Stimulated activated CD8-positive, alpha-beta memory T cell treated with anti-CD3 and anti-CD28 coated beads, Interleukin-2, amount 100 ng/mL, for 1 hour (primary cell): ENCODE measurements at places on chromosomes 1 and 21.

GRCh38 chr21:35994613-35995012 is 65.7 kb downstream of the SETD4 start:
- no peak for DNase-seq

DNA sequence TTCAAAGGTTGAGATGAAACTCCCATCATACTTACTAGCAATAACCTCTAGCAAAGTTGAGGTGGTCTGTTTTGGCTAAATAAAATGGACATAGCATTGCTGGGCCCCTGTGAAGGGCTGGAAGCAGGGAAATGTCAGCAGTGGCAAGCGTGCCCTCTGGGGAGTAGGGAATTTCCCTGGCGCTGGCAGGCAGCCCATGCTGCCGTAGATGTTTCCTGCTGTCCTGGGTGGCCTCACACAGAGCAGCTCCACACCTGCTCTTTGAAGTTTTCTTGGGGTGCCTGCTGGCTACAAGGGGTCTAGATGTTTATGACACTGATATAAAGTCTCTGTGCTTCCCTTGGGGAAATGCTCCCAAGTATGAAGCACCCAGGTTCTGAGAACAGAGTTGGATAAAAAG is 30.2 kb downstream of the ADARB1 start:
- no peak for DNase-seq

- no peak for DNase-seq
These were observed 13.7 kb downstream of the SKI start for GRCh38 chr1:2241820-2242219.

DNA sequence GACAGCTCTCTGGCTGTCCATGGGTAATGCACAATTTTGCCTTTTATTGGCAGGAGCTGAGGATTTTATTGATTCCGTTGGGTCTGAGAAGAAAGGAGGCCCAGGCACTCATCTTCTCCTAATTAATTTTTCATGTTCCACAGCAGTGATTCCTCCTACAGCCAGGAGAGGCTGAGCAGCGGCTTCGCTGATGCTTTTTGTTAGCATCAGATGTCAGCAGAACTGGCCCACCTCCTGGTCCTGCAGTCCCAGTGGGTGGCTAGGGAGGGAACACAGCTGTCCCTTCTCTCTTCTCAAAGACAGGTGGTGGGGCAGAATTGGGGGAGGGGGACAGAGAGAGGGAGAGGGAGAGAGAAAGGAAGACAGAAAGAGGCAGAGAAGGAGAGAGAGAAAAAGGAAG is 5.7 kb downstream of the MT1HL1 start:
- DNase-seq = no peak

DNA sequence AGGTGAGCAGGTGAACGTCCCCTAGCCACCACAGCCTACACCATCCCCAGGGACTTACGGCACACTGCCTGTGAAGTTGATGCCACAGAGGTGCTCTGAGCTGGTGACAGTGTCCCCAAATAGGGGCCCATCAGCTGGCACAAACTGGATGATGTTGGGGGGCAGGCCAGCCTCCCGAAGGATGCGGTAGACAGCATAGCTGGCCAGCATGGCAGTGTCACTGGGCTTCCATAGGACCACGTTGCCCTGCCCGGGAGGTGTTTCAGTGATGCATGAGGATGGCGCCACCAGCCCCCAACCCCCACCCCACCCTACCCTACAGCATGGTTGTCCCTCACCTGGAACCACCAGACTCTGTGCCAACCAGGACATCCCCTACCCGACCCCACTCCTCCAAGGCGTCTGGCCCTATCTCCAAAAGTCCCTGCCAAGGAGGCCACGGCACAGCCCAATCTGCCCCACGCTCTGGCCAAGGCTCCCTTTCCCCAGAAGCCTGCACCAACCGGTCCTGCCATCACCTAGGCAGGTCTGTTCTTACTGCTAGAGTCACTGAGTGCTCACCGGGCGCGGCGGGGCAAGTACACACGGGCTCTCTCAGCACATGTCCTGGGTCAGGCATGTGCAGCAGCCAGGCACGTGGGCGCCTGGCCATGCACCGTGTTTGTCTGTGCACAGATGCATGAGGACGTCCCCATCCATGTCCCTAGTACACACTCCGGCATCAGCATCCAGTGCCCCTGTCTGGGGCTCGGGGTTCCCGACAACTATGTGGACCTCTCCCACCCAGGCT is 20.5 kb downstream of the ALDH4A1 start:
- DNase-seq = no peak

- no peak for DNase-seq
These were observed 239.5 kb upstream of the LRRC7 start for GRCh38 chr1:69328186-69328585.

DNA sequence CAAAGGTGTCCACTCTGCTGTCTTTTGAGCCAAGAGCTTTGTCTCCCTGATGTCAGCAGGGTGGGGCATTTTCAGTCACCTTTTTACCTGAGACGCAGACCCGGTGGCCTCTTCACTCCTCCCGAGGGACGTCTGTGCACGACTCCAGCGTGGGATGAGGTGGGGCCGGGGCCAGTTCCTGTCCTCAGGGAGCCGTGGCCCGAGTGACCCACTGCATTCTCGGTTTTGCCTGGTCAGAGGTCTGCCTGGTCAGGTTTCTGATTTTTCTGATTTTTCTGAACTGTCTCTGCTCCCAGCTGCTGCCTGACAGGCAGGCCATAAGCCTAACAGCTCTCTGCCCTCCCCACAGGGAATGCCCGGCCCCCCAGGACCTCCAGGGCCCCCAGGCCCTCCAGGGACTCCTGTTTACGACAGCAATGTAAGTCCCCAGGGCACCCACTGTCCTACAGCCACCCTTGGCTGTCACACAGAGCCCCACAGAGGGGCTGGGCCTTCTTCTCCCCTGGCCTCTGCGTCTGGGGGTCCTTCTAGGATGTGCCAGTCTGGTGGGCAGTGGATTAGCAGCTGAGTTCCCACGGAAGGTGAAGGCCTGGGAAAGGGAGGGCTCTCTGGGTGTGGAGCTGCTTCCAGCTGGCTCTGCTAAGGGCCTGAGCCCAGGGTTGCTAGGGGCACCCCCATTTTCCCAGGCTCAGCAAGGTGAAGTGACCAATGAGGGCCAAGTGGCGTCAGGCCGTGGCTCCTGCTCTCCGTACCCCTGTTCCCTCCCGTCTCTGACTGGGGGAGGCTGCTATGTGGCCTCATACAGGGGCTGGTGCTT is 45.9 kb downstream of the SLC19A1 start:
- DNase-seq = no peak

DNA sequence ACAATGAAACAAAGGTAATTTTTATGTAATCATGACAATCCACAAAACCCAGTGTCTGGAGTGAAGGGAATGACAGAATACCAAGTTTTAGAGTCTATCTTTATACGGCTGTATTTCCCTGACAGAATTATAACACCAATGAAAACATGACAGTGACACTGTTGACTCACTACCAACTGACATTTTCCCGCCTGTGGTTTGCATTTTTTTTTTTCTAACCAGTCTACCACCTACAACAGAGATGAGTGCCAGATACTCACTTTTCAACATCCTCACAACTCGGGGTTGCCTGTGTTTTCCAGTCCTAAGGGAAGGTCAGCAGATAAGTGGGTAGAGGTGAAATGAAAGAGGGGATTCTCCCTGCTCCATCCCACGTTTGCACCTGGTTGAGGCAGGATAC is 118.9 kb downstream of the KCNJ6 start:
- DNase-seq = no peak

DNA sequence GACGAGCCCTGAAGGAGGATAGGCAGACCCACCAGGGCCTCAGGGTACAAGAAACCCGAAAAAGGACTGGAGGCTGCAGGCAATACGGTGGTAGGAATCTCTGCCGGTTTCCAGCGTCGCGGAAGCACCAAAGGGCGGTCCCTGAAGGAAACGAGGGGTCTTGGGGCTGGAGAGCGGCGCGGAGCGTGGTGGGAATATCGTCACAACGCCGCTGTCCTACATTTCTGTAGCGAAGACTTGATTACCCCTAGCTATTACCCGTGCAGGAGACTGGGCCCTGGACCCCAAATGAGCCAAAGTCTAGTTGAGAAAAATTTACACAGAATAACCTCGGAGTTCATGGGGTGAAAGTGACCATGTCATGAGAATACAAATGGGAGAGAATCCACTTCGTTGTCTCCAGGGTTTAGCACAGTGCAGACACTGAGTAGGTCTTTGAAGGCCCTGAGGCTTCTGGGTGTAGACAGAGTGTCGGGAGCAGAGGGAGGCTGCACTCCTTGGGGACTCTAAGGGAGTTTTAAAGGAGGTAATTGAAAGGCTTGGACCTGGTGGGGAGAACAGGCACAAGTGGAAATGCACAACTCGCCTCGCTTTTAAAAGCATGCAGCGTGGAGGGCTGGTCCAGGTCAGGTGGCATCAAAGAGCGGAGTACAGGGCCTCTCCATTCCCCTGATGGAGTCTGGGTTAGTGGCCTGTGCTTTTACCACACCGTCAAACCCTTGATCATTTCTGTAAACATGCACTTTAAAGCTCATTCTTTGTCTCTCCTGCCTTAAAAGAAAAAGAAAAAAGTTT is 1.5 kb downstream of the ATP1A1 start:
- DNase-seq = no peak

DNA sequence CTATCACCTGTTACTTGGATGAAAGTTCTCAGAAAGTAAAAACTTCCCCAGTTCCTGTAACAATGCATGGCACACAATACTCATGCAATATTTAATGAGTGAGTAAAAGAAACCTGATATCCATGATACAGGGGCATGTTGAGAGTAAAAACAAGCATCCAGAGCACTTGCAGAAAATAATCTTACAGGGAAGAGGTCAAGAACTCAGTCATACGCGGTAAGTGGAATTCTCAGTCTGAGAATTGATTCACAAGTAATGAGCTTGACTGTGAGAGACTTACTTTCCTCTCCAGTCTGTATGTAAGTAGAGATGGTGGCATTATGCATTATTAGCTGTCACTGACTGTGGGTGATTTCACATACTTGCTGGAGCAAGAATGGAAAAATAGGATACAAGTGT is 976.9 kb downstream of the BRINP3 start:
- DNase-seq = no peak

- no peak for DNase-seq
These were observed 890.3 kb upstream of the ADGRL2 start for GRCh38 chr1:80910426-80910825.

- DNase-seq = no peak
These were observed 694 bp upstream of the MRPL9 start for GRCh38 chr1:151763990-151764389.

DNA sequence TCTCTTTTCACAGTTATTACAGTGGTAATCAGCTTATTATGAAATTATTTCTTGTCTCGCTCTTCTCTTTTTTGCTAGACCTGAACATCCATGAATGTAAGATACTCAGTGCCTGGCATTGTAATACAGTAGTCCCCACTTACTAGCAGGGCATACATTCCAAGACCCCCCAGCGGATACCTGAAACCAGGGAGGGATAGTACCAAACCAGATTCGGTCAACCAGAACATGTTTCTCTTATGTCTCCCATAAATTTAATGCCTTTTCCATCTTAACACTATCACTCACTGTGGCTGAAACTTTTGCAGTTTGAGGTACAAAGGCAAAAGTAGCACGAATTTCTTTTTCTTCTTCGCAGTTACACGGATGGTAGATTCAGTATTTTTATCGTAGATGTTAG is 24.6 kb upstream of the B3GALT2 start:
- no peak for DNase-seq

DNA sequence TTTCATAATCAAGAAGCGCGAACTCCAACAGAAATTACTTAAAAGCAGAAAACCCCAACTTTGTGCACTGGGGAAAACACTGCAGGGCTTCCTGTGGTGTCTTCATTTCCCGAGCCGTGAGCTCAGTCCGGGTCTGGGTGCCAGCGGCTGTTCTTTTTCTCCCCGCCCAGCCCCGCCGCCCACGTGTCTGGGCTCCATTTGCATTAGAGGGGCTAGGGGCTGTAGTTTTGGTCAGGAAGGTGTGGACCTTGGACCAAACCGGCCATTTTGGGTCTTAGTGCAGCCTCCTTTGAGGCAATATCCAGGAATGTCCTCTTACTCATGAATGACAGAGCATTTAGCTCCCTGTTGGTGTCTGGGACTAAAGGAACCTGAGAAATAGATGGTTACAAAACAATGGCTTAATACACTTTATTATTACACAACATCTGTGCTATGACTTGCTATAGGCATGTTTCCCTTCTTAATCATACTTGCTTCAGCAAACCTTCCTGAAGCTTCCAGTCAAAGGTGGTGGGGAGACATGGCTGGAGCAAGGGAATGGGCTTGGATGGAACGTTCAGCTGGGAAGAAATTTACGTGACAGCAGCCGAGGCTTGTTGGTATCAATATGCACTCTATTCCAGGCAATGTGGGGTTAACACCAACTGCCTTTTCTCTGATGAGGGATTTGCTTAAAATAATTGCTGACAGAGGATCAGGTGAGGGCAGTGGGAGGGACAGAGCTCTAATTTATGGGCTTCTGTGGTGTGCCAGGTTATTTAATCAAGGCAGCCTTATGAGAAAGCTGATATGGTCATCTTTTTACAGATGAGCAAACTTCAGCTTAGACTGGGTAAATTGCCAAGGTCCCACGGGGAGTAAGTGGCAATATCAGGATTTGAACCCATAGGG is 1.1 kb downstream of the AGTRAP start:
- DNase-seq = no peak

- no peak for DNase-seq
These were observed 131.1 kb downstream of the EVI5 start for GRCh38 chr1:92653605-92654381.
